ENCODE measurements at places on chromosomes 7 and 10.

DNA sequence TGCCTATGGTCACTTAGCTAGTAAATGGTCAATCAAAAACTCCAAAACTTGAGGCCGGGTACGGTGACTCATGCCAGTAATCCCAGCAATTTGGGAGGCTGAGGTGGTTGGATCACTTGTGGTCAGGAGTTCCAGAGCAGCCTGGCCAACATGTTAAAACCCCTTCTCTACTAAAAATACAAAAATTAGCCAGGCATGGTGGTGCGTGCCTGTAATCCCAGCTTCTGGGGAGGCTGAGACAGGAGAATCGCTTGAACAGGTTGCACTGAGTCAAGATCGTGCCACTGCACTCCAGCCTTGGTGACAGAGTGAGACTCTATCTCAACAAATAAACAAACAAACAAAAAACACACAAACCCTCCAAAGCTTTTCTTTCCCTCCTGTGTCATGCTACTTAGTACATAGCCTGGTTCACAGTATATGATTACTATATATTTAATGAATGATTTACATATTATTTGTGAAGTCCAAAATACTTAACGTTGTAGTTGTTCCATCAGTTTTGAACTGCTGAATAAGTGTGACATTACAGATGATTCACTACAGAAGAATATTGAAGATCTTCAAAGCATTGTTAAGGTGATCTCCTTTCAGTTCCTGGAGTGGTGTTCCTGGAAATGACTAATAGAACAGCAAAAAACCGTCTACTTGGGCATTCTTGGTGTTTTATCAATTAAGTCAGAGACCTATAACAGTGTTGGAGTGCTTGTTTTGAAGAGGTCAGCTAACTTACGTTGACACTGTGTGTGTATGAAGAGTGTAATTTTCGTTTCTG lies 72.9 kb downstream of the ADK start:
- DNase-seq, result no peak

DNA sequence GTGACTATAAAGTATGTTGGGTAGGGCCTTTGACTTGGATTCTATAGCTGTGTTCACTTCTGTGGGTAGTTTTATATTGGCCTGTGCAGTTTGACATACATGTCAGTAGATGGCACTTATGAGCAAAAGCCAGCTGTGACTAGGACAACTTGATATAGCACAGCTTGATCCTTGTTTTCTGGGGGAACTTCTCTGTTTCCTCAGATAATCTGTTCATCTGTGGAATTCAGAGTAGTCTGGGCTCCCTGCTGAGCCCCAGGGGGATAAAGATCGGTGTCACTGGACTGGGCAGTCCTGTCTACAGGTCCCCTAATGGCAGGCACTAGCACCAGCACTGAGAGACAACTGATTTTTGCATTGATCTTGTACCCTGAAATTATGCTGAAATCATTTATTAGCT lies 25.4 kb downstream of the CYP2C9 start:
- no peak for DNase-seq

- no peak for DNase-seq
Observed at GRCh38 chr10:33739031-33739430, 404.6 kb upstream of the NRP1 start.

DNA sequence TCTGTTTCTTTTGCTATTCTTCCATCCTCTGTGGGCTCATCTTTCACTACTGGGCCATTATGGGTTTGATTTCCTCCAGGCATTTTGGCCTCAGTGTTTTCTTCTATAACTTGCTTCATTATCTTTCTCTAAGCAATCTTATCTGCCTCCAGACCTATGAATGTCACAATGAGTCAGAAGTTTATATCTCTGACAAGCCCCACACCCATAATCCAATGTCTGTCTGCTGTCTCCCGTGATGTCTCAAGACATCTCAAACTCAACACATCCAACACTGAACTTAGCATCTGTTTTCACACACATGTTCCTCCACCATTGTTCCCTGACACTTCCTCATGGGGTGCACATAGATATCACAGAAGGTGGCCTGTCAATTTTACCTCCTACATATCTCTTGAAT lies 46.7 kb upstream of the RHOBTB1 start:
- no peak for DNase-seq

- DNase-seq, result no peak
Observed at GRCh38 chr10:124666494-124666893, 77.7 kb downstream of the FAM53B start.

GRCh38 chr10:76433161-76434005 lies 1002.0 kb downstream of the LRMDA start:
- DNase-seq, result no peak

DNA sequence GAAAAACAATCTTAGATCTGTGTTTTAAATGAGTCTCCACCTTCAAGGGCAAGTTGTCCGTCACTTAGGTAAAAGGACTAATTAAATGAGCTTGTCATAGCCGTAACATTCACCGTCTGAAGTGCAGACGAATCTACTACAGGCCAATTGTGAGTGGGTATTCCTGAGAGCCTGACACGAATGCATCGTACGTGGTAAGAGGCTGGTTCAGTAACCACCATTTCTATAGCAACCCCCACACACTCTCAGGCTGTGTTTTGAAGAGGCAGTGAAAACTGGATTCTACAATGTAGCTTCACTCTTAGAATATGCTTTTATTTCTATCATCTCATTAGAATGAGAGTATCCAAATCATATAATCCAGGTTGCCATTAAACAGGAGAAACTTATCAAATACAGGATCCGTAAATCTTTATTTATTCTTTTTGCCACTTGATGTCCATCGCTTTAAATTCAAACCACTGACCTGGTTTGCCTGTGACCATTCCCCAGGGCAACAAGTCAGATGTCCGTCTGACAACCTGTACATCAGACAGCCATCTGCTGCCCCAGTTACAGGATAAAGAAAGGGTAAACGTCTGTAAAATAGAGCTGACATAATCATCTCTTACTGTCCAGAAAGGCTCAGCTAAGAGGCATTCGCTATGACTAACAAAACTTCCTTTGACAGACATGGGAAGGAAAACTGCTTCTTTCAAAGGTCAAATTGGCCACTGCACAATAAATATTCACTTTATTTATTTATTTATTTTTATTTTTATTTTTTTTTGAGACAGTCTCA lies 70.3 kb upstream of the NMT2 start:
- DNase-seq, result peak; percentile 15

DNA sequence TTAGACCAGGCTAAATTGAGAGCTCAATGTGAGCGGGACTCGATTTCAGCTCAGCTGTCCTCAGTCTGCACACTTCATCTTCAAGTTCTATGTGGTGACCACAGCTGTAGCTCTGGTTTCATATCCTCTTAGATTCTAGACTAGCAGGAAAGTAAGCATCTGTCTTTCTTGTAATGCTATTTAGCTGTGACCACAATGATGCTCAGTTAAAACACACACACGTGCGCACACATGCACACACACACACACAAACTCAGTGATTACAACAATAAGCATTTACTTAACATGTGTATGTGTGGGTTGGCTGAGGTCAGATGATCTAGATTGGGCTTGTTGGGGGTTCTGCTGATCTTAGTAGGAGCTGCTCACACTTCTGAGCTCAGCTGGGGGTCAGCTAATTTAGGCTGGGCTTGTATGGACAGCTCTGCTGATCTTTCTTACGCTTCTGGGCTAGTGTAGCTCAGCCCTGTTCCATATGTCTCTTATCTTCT lies 82.5 kb downstream of the ZNF365 start:
- no peak for DNase-seq

DNA sequence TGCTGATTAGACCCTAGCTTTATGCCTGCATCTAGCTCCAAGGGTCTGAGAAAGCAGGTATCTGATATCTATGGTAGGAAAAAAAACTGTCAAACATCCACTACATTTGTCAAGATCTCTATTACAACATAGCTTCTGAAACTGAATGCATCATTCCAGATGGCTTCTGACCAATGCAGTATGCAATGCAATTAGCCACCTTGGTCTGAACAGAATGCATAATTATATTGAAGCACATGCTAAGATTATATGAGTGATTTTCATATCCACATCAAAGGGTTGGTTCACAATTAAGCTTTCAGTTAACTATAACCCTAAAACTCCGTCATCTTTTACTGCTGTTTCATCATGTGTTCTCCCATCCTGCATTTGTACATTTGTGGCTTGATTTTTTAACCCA lies 271.4 kb downstream of the POLR1F start:
- DNase-seq, result no peak

- no peak for DNase-seq
Observed at GRCh38 chr10:19904202-19904661, 88.0 kb downstream of the PLXDC2 start.

GRCh38 chr7:87312215-87312865 lies 33.1 kb upstream of the CROT start:
- peak; percentile 67 for DNase-seq

- no peak for DNase-seq
Observed at GRCh38 chr7:25638590-25639244, 410.4 kb upstream of the NPVF start.

- DNase-seq, result no peak
Observed at GRCh38 chr7:52862321-52862720, 173.1 kb upstream of the POM121L12 start.

DNA sequence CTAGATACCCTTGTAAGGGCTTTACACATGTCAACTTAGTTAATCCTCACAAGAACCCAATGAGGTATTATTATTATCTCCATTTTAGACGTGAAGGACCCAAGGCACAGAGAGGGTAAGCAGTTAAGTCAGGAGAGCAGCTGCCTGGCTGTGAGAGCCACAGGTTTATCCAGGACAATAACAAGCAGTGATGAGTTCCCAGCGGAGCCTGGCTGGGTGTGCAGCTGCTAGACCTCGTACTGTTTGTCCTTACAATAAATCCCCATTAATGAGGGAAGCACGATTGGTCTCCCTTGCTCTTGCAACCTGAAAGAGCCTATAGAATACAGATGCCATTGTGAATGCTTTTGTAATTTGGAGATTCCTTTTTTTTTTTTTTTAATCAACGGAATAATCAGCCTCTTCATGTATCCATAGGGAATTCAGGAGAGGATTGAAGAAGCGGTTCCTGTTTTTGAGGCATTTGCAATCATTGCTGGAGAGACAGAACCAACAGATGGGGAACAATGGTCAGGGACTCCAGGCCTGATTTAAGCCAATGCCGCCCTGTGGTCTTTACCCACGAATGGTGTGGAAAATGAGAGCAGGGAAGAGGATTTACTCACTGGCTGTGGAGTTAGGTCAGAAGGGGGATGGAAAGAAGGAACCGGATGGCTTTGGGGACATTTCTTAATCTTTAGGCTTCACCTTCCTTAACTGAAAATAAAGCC lies 12.3 kb upstream of the ASB4 start:
- DNase-seq, result no peak

DNA sequence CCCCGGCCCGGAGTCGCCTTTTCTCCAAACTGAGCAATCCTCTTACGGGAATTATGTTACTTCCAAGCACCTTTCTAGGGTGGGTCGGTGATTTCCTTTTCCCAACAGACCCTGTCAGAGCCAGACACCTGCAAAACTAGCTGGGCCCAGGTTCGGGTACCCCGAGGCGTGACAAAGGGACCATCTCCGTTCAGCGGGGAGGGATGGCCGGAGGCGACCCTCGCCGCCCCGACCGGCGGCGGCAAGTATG lies 445 bp downstream of the PPA1 start:
- no peak for DNase-seq

DNA sequence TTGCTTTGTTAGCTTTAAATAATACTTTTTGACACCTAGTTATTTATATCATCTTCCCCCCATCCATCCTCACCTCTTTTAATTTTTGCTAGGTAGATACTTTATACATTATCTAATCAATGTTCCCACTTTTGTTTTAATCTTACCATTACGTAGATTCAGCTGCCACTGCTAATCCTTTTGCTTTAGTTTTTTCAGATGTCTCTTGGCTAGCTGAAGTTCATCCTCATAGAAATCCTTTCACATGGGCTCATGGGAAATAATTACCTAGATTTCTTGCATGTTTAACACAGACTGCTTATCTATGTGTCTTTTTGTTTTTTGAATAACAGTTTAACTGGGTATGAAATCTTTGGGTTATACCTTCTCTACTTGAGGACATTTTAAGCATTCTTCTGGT lies 60.1 kb downstream of the ZNRF2 start:
- no peak for DNase-seq

- no peak for DNase-seq
Observed at GRCh38 chr10:24513155-24513554, 210.5 kb downstream of the ARHGAP21 start.

GRCh38 chr10:99850767-99851340 lies 68.4 kb downstream of the ABCC2 start:
- no peak for DNase-seq

All from stimulated activated CD4-positive, alpha-beta T cell treated with anti-CD3 and anti-CD28 coated beads, Interleukin-4, amount 100 ng/mL, for 24 hours (primary cell).